ENCODE measurements at places on chromosomes 12 and 14.

GRCh38 chr12:83097643-83098342 lies 411.1 kb downstream of the TMTC2 start:
- no peak for DNase-seq

GRCh38 chr14:78737601-78738000 lies 567.4 kb downstream of the NRXN3 start:
- no peak for DNase-seq

- no peak for DNase-seq
Observed at GRCh38 chr14:55850825-55851241, 267.4 kb upstream of the PELI2 start.

DNA sequence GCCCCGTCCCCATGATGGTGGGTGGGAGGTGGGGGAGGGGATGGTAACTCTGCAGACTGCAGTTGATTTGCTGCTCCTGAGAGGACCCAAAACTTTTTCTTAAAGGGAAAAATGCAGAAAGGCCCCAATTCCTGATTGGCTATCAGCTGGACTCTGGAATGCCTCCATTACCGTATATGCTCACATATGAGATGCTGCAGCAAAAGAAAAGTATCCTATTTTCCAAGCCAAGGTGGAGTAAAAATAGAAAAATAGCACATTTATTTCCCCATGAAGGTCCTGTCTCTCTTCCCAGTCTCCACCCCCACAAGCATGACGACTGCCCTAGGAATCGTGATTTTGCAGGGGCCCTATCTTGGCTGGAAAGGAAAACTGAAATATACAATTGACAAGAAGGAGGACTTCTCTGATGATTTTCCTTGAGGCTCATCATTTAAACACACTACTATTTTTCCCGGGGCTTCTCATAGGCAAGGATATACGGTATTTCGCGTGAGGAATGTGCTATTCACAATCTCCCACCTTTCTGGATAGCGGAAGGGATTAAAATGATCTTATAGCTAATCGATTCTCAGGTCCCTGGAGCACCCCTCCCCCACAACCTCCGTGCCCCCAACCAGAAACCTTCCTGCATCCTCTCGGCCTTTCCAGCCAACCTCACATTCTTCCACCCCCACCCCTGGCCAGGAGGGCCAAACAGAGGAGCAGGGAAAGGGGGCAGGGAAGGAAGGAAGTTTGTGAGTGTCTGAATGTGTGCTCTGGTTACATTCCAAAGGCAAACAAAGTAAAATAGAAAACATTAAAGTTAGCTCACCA lies 138.9 kb upstream of the CCND2 start:
- peak; percentile 88 for DNase-seq

- no peak for DNase-seq
Observed at GRCh38 chr14:95620659-95621059, 65.6 kb upstream of the TCL1B start.

DNA sequence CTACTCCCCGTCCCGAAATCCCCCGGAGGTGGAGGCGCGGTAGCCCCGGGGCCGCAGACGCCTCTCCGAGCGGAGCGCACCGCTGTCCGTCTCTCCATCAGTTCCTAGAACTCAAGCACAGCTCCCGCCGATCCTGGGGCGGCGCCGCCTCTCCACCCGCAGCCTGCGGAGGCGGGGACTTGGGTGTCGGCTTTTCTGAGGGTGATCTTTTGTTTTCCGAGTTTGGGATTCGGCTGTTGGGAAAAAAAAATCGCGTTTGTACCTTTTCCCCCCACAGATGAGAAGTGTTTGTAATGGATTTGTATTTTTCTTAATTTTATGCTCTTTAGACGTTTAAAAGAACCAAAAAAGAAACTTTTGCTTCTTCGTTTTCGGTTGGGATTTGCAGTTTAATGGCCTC lies 26.6 kb downstream of the LRCOL1 start:
- no peak for DNase-seq

DNA sequence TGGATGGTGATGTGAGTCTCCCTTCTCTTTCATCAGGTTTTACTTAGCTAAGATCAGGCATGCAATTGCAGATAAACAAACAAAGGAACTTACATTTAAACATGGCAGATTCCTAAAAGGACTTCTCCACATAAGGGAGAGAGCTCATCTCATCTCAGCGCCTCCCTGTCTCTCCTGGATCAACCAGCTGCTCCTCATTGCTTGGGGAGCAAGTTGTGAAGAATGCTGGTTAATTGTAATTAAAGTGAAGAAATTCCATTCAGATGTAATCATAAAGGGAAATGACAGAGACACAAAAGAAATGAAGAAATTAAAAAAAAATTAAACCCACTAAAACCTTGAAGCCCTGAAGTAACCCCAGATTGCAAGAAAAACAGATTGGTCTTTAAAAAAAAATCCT lies 104.4 kb upstream of the DIO2 start:
- peak; percentile 5 for DNase-seq

Data from iPS DF 6.9 (cell line).